ENCODE measurements at places on chromosomes 3 and 15. TPM values are rescaled to one million over a fixed set of nuclear protein-coding genes. Genes with fewer than 3 reads are reported as not detected.

GRCh38 chr3:145377301-145377700, 783.7 kb downstream of the PLOD2 start:
- no peak for DNase-seq

- DNase-seq: no peak
These were observed 8.6 kb upstream of the LIPC start for GRCh38 chr15:58423205-58423604.

GRCh38 chr3:30730967-30731366, 124.6 kb downstream of the TGFBR2 start:
- no peak for DNase-seq

- DNase-seq: no peak
These were observed 37.0 kb downstream of the LARS2 start for GRCh38 chr3:45425237-45425933.

GRCh38 chr3:111733154-111733553, 125.9 kb upstream of the PHLDB2 start:
- DNase-seq: no peak

GRCh38 chr3:137992592-137992991, 17.4 kb upstream of the CLDN18 start:
- no peak for DNase-seq

The GP5 gene
- not detected for total RNA-seq

- DNase-seq: no peak
These were observed 20.3 kb upstream of the CYP11A1 start for GRCh38 chr15:74387621-74388362.

The GOLGA8T gene
- total RNA-seq: not detected

The ACKR2 gene
- 2.4 TPM for total RNA-seq

DNA sequence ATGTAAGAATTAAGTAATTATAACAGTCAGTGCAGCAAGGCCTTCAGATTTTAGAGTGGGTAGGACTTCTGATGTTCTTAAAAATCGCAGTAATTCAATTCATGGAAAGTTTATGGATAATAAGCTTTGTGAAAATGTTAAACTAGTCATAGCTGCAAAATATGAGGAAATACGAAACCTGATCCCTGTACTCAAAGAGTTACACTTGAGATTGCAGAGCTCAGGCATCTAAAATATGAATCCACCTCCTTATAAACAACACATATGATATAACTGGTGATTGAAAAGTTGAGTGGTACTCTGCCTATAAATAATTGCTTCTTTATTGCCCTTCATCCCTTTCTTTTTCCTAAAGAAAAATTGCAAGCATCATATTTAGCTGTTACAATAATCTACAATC, 473.3 kb downstream of the OTOL1 start:
- DNase-seq: no peak

The KCNAB1 gene
- total RNA-seq: 1.5 TPM

GRCh38 chr3:158659454-158660237, 12.8 kb downstream of the LXN start:
- no peak for DNase-seq

GRCh38 chr3:177465257-177465642, 268.0 kb upstream of the TBL1XR1 start:
- DNase-seq: no peak

DNA sequence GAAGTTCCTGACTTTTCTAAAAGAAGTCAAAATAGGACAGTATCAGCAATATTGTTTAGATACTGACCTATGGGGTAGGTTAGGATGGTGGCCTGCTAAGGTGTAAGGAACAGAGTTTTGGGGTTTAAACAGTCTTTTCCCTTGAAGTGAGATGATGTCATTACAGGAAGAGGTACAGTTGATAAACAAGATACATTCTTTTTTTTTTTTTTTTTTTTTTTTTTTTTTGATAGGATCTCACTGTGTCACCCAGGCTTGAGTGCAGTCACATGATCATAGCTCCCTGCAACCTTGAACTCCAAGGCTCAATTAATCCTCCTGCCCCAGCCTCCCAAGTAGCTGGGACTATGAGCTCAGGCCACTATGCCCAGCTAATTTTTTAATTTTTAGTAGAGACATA, 33.3 kb downstream of the SLC25A36 start:
- no peak for DNase-seq
